ENCODE measurements at places on chromosomes 2 and 18.

DNA sequence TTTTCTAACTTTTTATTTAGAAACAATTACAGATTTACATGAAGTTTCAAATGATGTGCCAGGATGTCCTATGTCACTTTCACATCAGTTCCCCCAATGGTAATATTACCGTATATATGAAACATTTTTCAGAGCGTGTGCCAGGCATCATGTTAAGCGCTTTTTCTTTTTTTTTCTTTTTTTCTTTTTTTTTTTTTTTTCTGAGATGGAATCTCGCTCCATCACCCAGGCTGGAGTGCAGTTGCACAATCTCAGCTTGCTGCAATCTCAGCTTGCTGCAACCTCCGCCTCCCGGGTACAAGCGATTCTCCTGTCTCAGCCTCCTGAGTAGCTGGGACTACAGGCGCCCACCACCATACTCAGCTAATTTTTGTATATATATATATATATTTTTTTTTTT lies 5.6 kb upstream of the PPP4R1 start:
- DNase-seq, result peak; percentile 54

- no peak for DNase-seq
Measured at GRCh38 chr2:167950571-167950970, 296.8 kb downstream of the STK39 start.

- no peak for DNase-seq
Measured at GRCh38 chr18:13418013-13418710, 199.6 kb downstream of the LDLRAD4 start.

- peak; percentile 79 for DNase-seq
Measured at GRCh38 chr2:215727507-215728503, 285.5 kb downstream of the MREG start.

DNA sequence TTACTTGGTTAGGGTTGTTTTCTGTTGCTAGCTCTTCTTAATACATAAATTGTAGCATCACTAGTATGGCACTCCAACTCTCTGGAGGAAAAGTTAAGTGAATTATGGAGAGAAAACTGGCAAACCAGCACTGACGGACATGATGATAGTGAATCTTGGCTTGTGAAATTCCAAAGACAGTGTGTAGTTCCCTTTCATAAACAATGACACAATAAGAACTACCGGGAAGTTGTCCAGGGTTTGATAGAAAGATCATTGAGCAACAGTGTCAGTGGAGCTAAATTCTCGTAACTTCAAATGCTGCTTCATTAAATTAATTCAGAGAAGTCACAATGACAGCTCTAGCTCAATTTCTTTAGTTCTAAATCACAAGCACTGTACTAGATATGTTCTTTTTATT lies 66.5 kb downstream of the RIT2 start:
- peak; percentile 4 for DNase-seq

GRCh38 chr2:64624108-64624610 lies 29.6 kb downstream of the SERTAD2 start:
- no peak for DNase-seq

DNA sequence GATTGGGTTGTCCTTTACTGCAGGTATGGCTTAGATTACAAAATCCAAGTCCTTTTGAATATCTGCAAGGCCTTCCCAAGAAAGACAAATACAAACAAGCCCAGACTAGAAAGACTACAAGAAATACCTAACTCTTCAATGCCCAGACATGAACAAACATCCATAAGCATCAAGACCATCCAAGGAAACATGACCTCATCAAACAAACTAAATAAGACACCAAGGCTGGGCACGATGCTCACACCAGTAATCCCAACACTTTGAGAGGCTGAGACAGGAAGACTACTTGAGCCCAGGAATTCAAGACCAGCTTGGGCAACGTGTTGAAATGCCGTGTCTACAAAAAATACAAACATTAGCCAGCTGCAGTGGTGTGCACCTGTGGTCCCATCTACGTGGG lies 31.7 kb downstream of the MAP4K3 start:
- DNase-seq, result no peak

DNA sequence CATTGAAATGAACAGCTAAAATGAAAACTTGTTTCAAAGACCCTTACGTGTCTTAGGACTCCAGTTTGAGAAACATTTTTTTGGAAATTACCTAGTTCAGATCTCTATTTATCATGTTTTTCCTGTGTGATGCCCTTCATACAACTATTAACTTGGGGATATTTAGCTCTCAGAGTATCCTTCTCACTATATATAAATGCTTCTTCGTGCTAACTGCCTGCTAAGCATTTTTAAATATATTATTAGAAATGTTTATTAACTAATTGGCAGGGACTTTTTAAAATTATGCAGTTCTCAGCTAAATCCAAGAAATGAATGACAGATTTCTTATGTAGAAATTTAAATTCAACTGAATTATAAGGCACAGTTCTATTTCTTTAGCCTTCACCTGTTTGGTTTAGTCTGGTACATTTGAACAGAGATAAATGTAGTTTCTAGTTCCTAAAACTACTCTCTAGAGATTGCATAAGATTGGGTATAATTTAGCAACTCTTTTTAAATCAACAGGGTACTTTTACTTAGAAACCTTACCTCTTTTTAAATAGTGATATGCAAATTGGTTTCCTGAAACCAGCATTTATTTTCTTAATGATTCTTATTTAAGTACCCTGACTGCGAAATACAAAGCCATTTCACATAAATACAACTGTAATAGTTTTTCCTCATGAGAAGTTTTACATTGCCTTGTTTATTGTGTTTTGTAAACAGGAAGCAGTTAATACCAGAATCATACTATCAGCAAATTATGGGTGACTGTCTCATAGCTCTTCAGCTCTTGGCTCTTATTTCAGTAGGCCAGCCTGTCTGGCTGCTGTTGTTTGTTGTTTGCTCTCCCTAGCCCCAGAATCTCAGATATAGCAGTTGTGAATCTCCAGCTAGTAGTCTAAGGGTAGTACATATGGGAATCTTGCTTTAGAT lies 140.7 kb downstream of the PTRHD1 start:
- DNase-seq, result no peak

- no peak for DNase-seq
Measured at GRCh38 chr2:41579806-41580205, 468.0 kb upstream of the PKDCC start.

DNA sequence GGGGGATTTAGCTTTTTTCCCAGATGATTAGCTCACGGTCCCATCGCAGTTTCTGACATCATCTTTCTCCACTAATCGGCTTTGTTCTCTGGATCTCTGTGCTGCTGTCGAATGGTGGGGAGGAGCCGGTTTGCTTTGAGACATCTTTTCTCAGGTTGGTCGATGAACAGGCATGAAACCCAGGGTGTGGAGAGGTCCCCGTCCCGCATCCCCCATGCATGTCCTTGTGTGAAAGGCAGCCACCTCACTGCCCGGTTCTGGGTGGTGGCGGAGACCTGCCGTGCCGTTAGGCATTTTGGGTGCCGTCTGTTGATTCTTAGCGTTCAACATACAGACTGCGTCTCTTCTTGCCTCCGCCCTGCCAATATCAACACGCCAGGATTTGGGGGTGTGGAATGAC lies 57.8 kb downstream of the CTDP1 start:
- no peak for DNase-seq

DNA sequence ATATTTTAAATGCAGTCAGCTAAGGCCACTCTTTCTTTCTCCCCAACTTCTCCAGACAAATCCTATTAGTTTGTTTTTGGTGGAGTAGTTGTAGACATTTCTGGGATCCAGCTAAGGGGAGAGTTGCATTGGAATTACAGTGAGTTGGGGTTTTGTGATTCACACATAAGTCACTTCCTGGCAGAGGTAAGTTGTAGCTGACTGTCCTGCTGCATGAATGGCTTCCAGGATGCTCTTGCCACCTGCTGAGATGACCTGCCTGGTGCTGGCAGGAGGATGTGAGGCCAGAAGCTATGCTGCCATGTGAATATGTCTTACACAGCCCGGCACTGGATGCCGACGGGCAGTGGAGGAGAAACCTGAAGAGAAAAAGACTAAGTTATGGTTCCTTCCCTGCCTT lies 243.7 kb downstream of the TDRD15 start:
- DNase-seq, result no peak

- DNase-seq, result no peak
Measured at GRCh38 chr18:58402247-58402646, 226.6 kb downstream of the ALPK2 start.
